B cell (primary cell): ENCODE measurements at places on chromosomes 4 and X. TPM values are rescaled to one million over a fixed set of nuclear protein-coding genes. Genes with fewer than 3 reads are reported as not detected.

DNA sequence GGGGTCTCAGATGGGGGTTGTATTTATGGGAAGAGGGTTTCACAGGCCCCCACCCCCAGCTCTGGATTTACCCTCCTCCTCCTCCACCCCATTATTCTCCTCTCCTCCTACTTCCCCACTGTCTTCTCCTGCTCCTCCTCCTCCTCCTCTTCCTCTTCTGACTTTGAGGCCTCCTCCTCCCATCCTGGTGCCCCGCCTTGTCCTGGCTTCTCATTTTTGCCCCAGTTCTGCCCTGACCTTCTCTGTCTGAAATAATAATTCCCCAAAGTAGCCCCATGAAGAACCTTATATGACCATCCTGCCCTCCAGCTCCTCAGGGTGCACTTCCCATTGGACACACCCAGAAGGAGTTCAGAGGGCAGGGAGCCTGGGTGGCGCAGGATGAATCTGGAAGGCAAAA lies 351.4 kb upstream of the GATB start:
- no peak for DNase-seq

- no peak for DNase-seq
Measured at GRCh38 chr4:70901607-70901983, 574 bp upstream of the MOB1B start.

GRCh38 chr4:67779631-67780030 lies 25.4 kb upstream of the GNRHR start:
- no peak for DNase-seq

DNA sequence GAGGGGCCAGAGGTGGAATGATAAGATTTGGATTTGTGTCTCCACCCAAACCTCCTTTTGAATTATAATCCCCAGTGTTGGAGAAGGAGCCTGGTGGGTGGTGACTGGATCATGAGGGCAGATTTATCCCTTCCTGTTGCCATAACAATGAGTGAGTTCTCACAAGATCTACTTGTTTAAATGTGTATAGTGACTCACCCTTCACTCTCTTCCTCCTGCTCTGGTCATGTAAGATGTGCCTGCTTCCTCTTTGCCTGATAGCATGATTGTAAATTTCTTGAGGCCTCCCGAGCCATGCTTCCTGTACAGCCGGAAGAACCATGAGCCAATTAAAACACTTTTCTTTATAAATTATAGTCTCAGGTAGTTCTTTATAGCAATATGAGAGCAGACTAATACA lies 348.6 kb downstream of the AR start:
- DNase-seq, result no peak

The NXF2 gene
- total RNA-seq, result not detected in 2 replicates
